ENCODE measurements at places on chromosomes 16 and 17.

GRCh38 chr16:52819808-52820207 lies 232.9 kb downstream of the CHD9NB start:
- H3K27ac ChIP-seq = no peak overlapping the region
- no peaks in the 10 kb centered on the region for H3K4me1 ChIP-seq
- H3K4me3 ChIP-seq = no peak overlapping the region
- H3K36me3 ChIP-seq = no peaks in the 10 kb centered on the region
- DNase-seq = no peak

DNA sequence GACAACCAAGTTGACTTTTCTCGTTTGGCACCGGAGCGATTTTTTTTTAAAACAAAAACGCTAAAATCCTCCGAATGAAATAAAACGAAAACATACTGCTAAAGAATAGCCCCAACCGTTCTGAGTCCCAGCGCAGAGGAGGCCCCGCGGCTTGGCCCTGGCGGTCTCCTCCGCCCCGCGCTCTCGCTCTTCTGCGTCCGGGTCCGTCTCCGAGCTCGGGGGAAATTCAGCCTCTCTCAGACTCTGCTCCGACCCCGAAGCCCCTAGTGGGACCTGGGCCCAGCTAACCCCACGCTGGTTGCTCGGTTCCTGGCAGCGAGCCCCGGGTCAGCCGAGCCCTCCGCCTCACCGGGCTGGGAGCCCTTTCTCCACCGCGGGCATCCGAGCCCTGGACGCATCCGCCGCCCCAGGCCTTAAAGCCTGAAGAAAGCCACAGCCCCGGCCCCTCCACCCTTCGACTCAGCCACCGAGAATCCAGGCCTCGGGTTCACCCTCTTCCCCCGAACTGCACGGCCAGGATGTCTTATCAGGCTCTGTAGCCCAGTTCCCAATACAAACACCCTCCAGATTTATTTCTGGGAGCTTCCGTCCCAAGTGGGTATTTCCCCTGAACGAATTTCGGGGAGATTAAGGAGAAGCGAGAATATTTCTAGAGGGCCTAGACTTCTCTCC lies 1.2 kb downstream of the TBX2 start:
- peaks cover 12% of the 10 kb centered on the region for H3K36me3 ChIP-seq
- H3K4me1 ChIP-seq = no peaks in the 10 kb centered on the region
- peaks cover 12% of the 10 kb centered on the region for H3K27me3 ChIP-seq
- peak; percentile 54 for DNase-seq
- H3K4me3 ChIP-seq = peak overlapping the region; percentile 87
- peak overlapping the region; percentile 76 for H3K27ac ChIP-seq

DNA sequence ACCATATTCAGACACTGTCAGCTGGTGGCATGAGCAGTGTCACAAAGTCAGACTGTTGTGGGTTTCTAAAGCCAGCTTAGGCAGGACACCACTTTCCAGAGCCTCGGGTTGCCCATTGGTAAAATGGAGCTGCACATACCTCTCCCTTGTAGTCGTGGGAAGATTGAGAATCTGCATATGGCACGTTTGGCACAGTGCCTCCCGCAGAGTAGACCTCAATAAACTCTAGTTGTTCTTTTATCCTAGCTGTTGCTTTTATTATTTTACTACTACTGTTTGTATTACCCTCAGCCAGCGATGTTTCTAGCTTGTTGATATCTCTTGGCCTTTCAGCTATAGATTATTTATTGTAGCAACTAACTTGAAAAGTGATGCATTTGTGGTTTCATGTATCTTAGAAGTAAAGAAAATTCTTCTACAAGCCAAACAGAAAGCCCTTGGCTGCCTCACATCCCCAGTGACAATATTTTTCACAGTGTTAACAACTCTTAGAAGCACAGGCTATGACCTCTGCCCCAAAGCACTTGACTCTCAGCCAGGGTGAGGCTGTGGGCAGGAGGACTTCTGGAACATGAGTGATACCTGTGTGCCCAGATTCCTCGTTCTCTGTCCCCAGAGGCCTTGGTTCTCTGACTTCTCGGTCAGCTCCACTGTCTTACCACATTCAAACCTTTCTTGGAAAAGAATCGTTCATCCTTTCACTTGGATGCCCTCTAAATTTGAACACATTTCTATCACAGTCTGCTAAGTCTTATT lies 351.6 kb downstream of the SNX29 start:
- H3K27me3 ChIP-seq = no peaks in the 10 kb centered on the region
- no peak overlapping the region for H3K4me3 ChIP-seq
- peaks cover 12% of the 10 kb centered on the region for H3K4me1 ChIP-seq

- peak; percentile 75 for DNase-seq
- no peaks in the 10 kb centered on the region for H3K36me3 ChIP-seq
- H3K4me3 ChIP-seq = no peak overlapping the region
- H3K27me3 ChIP-seq = no peaks in the 10 kb centered on the region
- H3K4me1 ChIP-seq = no peaks in the 10 kb centered on the region
These were observed 1253.7 kb upstream of the CDH8 start for GRCh38 chr16:63289834-63290460.

GRCh38 chr17:79974566-79975497 lies 60.8 kb downstream of the TBC1D16 start:
- DNase-seq = no peak
- no peaks in the 10 kb centered on the region for H3K4me1 ChIP-seq
- H3K27ac ChIP-seq = no peak overlapping the region
- peaks cover 2% of the 10 kb centered on the region for H3K36me3 ChIP-seq

DNA sequence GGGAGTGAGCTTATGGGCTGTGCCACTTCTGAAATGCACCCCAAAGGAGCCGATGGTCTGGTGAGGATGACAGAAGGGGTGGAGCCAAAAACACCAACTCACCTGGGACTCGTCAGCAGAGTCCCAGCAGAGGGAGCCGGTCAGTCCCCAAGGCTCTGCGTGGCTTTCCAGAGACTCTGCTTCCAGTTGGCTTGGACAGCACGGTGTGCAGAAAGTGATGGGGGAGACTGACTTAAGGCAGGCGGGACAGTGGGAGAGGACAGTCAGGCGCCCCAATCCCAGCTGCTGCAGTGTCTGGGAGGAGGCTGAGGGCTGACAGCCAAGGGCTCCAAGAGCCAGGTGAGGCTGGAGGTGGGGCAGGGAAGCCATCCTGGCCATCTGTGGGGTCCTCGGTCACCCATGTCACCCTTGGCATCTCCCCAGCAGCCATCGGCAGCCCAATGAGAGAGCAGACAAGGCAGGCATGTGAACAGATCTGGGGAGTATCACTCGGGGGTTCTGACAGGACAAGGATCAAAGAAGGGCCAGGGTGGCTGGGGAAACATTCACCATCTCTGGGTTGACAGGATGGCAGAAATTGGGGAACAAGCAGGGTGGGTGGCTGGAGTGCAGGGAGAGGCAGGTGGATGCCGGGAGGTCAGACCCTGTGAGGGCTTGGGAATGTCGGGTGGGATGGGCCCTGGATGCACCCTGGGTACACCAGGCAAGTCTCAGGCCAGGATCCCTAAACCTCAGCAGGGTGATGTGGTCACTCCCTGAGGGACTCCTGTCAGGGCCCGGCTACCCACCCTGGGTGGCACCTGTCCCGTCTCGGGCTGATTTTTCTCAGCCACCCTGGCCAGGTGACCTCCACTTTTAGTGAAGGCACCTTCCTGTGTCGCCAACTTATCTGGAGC lies 8.9 kb upstream of the KRTAP17-1 start:
- no peak for DNase-seq
- H3K4me3 ChIP-seq = no peak overlapping the region
- H3K27me3 ChIP-seq = no peaks in the 10 kb centered on the region
- no peaks in the 10 kb centered on the region for H3K4me1 ChIP-seq
- no peak overlapping the region for H3K27ac ChIP-seq

GRCh38 chr17:17365476-17366110 lies 62.4 kb downstream of the NT5M start:
- H3K27me3 ChIP-seq = no peaks in the 10 kb centered on the region
- no peak overlapping the region for H3K27ac ChIP-seq
- no peaks in the 10 kb centered on the region for H3K4me1 ChIP-seq
- DNase-seq = no peak
- no peaks in the 10 kb centered on the region for H3K36me3 ChIP-seq
- H3K4me3 ChIP-seq = no peak overlapping the region

GRCh38 chr16:57689762-57690558 lies 4.6 kb upstream of the DRC7 start:
- H3K27me3 ChIP-seq = no peaks in the 10 kb centered on the region
- no peaks in the 10 kb centered on the region for H3K4me1 ChIP-seq
- DNase-seq = no peak
- no peak overlapping the region for H3K27ac ChIP-seq
- no peaks in the 10 kb centered on the region for H3K36me3 ChIP-seq

DNA sequence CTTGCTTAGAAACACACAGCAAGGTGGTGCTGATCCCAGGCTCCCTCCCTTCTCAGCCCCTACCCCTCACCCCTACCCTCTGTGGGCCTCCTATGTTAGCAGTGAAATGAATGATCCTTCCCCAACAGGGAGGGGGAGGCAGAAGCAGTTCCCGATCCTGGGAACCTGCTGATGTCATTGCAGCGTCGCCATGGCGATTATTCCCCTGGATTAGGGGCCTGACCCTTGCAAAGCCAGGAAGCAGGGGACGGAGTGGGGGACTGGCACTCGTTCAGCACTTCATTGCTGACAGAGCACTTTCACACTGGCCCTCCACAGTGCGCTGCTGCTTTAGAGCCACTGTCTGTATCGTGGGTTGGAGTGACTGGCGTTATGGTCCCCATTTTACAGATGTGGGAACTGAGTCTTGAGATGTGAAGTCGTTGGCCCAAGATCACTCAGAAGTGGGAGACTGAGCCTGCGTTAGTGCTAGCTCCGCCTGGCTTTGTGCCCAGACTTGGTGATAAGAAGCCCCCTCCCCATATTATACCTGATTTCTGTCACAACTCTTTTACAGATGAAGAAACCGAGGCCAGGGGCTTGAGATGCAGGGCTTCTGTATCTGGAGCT lies 26.6 kb downstream of the LASP1 start:
- H3K36me3 ChIP-seq = peaks cover 20% of the 10 kb centered on the region
- no peak for DNase-seq
- H3K4me1 ChIP-seq = no peaks in the 10 kb centered on the region
- H3K27me3 ChIP-seq = no peaks in the 10 kb centered on the region

DNA sequence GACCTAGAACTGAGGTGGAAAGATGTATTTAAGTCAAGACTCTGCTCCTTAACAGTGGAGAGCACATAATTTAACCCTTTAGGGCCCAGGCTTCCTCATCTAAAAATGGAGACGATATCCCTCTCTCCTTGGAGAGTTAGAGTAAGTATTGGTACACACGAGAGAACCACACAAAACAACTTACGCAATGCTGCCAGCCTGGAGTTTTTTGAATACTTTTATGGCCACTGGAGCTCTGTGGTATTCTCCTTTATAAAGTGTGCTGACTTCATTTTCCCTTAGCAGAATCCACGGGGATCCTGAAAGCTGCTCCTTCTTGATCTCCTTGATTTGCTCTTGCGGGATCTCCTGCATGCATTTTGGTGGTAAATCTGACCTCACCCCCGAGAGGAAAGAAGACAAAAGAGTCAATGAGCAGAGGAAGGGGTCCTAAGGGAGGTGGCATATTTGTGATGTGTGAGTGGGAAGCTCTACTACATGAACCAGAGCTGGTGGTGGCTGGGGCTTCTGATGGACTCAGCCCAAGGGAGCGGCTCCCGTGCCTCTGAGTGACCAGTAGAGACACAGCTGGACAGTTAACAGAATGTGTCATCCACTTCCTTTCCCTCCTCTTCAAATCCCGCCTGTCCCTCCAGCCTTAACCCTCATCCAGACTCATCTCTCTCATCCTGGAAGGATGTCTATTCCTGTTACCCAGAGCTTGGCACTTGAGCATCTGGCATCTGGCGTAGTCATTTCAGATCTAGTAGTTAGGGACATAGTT lies 9.4 kb downstream of the MLKL start:
- no peak overlapping the region for H3K4me3 ChIP-seq
- H3K36me3 ChIP-seq = no peaks in the 10 kb centered on the region
- H3K27ac ChIP-seq = no peak overlapping the region
- no peaks in the 10 kb centered on the region for H3K27me3 ChIP-seq
- DNase-seq = no peak
- no peaks in the 10 kb centered on the region for H3K4me1 ChIP-seq

- no peak for DNase-seq
- no peaks in the 10 kb centered on the region for H3K36me3 ChIP-seq
- H3K27ac ChIP-seq = no peak overlapping the region
- no peaks in the 10 kb centered on the region for H3K27me3 ChIP-seq
- peaks cover 8% of the 10 kb centered on the region for H3K4me1 ChIP-seq
- H3K4me3 ChIP-seq = no peak overlapping the region
These were observed 12.6 kb upstream of the SLC12A3 start for GRCh38 chr16:56852401-56852730.

DNA sequence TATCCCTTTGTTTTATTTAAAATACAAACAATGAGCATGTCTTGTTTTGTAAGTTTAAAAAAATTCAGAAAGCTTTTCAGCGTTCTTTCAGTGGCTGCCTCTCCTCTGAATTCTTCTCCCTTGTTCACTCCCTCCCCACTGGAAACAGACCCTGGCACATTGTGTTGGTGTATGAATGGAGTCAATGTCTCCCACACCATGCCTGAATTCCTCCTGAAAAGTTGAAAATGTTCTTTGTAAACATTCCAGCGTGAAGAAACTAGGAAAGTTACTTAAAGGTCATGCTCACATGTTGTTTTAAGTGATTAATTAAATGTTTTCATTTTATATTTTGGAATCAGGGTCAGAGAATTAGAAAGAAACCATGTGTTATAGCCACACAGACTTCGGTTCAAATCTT lies 136.9 kb upstream of the DYNLRB2 start:
- H3K27me3 ChIP-seq = no peaks in the 10 kb centered on the region
- H3K27ac ChIP-seq = no peak overlapping the region
- H3K36me3 ChIP-seq = no peaks in the 10 kb centered on the region
- DNase-seq = no peak

DNA sequence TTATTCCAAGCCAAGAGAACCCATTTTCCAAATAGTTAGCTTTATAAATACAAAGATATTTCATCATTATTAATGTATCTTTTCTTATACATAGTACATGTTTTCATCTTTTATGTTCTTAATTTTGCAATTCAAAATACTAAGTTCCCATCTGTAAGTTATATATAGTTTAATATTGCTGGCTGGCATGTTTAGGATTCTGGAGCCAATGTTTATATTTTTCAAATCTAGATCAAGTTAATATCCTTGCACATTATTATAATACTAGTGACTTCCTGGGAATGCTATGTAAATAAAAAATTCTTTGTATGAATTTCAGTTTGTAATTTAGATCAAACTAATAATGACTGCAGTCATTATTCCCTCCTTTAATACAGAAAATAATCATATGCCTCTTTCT lies 189.7 kb downstream of the CNTNAP4 start:
- no peak overlapping the region for H3K27ac ChIP-seq
- no peaks in the 10 kb centered on the region for H3K4me1 ChIP-seq
- H3K27me3 ChIP-seq = no peaks in the 10 kb centered on the region
- H3K4me3 ChIP-seq = no peak overlapping the region

DNA sequence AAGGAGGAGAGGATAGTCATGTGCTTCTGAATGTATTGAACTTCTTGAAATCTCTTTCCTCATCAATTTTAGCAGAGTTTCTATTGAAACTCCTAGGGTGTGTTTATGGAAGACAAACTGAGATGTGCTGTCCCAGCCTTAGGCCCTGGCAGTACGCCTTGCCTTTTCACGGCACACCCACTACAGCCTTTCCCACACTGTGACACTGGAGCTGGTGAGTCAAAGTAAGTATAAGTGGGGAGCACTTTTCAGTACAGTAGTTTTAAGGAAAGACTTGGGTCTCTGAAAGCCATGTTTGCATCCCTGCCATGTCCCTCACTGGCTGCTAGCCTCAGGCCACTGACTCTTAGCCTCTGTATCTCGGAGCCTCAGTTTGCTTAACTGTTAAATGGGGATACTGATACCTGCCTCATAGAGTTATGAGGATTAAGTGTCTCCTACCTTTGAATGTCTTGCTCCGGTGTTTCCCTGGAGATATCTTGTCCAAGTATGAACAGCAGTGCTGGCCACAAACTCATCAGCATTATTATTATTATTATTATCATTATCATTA lies 144.7 kb upstream of the CRHR1 start:
- no peaks in the 10 kb centered on the region for H3K27me3 ChIP-seq
- H3K27ac ChIP-seq = no peak overlapping the region
- H3K4me1 ChIP-seq = no peaks in the 10 kb centered on the region
- peaks cover 5% of the 10 kb centered on the region for H3K36me3 ChIP-seq
- no peak overlapping the region for H3K4me3 ChIP-seq
